ENCODE measurements at places on chromosomes 7 and 10.

- no peaks in the 10 kb centered on the region for H3K27me3 ChIP-seq
- no peak for DNase-seq
- no peaks in the 10 kb centered on the region for H3K36me3 ChIP-seq
- H3K4me1 ChIP-seq: peaks cover 5% of the 10 kb centered on the region
- no peak overlapping the region for H3K27ac ChIP-seq
These were observed 51.8 kb downstream of the GSDME start for GRCh38 chr7:24705461-24705954.

GRCh38 chr7:142279601-142280000 is 21.7 kb upstream of the PRSS58 start:
- H3K4me1 ChIP-seq: no peaks in the 10 kb centered on the region
- H3K4me3 ChIP-seq: no peak overlapping the region
- H3K27ac ChIP-seq: no peak overlapping the region
- no peaks in the 10 kb centered on the region for H3K36me3 ChIP-seq

DNA sequence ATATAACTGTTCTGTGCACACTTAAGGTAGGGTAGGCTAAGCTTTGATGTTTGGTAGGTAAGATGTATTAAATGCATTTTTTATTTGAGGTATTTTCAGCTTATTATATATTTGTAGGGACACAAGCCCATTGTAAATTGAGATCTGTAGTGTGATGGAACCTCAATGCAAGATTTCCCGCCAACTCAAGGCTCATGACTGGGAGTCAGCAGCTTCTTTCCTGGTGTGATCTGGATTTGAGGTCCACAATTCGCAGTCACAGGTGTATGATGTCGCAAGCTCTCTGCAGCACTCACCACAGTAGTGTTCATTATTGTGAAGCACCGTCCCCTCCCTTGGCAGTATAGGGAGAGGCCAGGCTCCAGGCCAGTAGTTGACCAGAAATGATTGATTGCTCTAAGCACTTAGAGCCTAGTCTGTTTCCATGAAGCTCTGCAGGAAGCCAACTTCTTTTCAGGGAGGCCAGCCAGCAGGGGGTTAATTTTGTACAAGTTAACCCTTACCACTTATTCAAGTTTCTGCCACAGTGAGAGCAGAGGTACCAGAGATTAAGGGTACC is 54.9 kb downstream of the SEM1 start:
- H3K27me3 ChIP-seq: no peaks in the 10 kb centered on the region
- no peaks in the 10 kb centered on the region for H3K36me3 ChIP-seq
- H3K27ac ChIP-seq: no peak overlapping the region
- DNase-seq: no peak
- H3K4me1 ChIP-seq: no peaks in the 10 kb centered on the region
- no peak overlapping the region for H3K4me3 ChIP-seq

DNA sequence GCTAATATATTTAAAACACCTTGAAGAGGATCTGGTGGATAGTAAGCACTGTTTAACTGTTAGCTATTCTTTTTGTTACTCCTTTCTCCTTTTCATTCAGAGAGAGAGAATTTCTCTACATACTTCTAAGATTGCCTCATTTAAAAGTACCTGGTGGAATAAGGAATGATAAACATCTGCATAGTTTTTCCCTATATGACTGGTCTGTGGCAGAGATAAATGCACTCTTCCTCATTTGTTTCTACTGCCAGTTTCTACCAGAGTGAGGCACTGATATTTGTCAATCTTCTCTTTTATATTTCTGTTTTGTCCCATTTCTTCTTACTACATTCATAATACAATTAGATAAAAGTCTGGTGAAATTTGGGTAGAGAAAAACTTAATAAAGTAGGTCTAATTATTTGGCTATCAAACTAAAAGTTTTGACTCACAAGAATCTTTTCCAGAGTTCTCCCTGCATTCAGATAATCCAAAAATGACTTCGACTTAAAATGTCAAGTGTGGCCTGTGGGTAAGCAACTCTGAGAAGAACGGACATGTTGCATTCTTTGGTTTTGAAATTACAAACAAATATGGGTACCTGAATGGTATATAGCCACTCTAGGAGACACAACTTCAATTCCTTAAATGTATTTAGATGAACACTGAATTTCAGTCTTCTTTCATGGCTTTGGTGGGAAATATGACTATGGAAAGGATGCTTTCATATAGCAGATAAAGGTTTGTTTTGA is 38.8 kb downstream of the RNLS start:
- H3K36me3 ChIP-seq: no peaks in the 10 kb centered on the region
- H3K27ac ChIP-seq: no peak overlapping the region
- H3K27me3 ChIP-seq: no peaks in the 10 kb centered on the region
- H3K4me1 ChIP-seq: peaks cover 11% of the 10 kb centered on the region
- H3K4me3 ChIP-seq: no peak overlapping the region
- no peak for DNase-seq

DNA sequence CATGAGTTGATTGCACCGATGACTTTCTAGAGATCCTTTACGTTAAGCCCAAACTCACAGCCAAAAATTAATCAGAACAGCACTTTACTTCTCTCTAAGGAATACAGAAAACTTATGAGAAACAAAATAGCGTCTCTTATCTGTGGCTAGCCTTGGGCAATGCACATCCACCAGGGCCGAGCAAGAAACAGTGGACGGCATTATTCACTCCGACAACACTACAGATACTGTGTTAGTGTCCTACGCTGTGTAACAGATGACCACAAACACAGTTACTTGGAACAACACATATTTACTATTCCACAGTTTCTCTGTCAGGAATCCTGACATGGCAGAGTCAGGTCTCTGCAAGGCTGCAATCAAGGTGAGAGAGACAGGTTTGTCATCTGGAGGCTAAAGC is 598.3 kb upstream of the ADARB2 start:
- H3K27me3 ChIP-seq: no peaks in the 10 kb centered on the region
- DNase-seq: peak; percentile 50
- no peak overlapping the region for H3K4me3 ChIP-seq
- H3K36me3 ChIP-seq: no peaks in the 10 kb centered on the region
- H3K27ac ChIP-seq: no peak overlapping the region
- no peaks in the 10 kb centered on the region for H3K4me1 ChIP-seq

- H3K27me3 ChIP-seq: no peaks in the 10 kb centered on the region
- no peaks in the 10 kb centered on the region for H3K4me1 ChIP-seq
- no peak overlapping the region for H3K27ac ChIP-seq
- H3K36me3 ChIP-seq: no peaks in the 10 kb centered on the region
- H3K4me3 ChIP-seq: no peak overlapping the region
- DNase-seq: no peak
These were observed 94.9 kb downstream of the STRA8 start for GRCh38 chr7:135328526-135328925.

DNA sequence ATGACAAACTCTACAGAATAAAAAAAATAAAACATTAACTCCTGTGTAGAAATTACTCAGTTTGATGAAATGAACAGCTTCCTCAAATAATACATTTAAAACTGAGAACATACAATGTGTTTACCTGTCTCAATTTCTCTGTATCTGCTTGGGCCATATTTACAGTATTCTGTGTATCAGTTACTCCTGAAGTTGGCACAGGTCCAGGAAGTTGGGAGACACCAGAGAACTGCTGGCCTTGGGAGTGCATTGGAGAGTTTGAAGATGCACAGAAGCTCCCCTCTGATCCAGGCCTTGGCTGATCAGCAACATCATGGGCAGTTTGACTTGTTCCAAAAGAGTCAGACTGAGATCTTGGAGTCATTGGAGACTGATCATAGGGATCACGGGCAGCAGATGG is 155.1 kb downstream of the GALNT11 start:
- no peak overlapping the region for H3K4me3 ChIP-seq
- no peak for DNase-seq
- no peaks in the 10 kb centered on the region for H3K27me3 ChIP-seq
- H3K27ac ChIP-seq: no peak overlapping the region

Measured in testis (tissue), 5 donors.